Glomerular endothelial cell (primary cell): ENCODE measurements at places on chromosomes 13 and 19. TPM values are rescaled to one million over a fixed set of nuclear protein-coding genes. Genes with fewer than 3 reads are reported as not detected.

The TMEM150B gene
- not detected in 2 replicates for total RNA-seq

The TSC22D1 gene
- total RNA-seq: 61.7 and 79.9 TPM in 2 replicates

The SIAH3 gene
- 0.10 TPM in 1 of 2 replicates, not detected in the other for total RNA-seq

The PCDH20 gene
- total RNA-seq: 0.10 TPM in 1 of 2 replicates, not detected in the other

The NAXD gene
- total RNA-seq: 16.0 and 19.6 TPM in 2 replicates

The KIR3DL2 gene
- not detected in 2 replicates for total RNA-seq

The ZNF780B gene
- total RNA-seq: 7.7 and 11.3 TPM in 2 replicates

The GGN gene
- total RNA-seq: 0.64 and 1.5 TPM in 2 replicates

The FREM2 gene
- total RNA-seq: under 0.01 TPM in 2 replicates

The KLC3 gene
- not detected in 2 replicates for total RNA-seq

The ZNF283 gene
- total RNA-seq: 3.5 and 6.3 TPM in 2 replicates

The FFAR2 gene
- not detected in 2 replicates for total RNA-seq

The ZNF835 gene
- 0.18 and 0.34 TPM in 2 replicates for total RNA-seq

The SIGLEC10 gene
- not detected in 2 replicates for total RNA-seq

The CRX gene
- not detected in 2 replicates for total RNA-seq

The MAP3K10 gene
- total RNA-seq: 12.0 and 21.7 TPM in 2 replicates

The PPP1R13L gene
- total RNA-seq: 16.2 and 44.6 TPM in 2 replicates

The CBY2 gene
- total RNA-seq: not detected in 2 replicates

DNA sequence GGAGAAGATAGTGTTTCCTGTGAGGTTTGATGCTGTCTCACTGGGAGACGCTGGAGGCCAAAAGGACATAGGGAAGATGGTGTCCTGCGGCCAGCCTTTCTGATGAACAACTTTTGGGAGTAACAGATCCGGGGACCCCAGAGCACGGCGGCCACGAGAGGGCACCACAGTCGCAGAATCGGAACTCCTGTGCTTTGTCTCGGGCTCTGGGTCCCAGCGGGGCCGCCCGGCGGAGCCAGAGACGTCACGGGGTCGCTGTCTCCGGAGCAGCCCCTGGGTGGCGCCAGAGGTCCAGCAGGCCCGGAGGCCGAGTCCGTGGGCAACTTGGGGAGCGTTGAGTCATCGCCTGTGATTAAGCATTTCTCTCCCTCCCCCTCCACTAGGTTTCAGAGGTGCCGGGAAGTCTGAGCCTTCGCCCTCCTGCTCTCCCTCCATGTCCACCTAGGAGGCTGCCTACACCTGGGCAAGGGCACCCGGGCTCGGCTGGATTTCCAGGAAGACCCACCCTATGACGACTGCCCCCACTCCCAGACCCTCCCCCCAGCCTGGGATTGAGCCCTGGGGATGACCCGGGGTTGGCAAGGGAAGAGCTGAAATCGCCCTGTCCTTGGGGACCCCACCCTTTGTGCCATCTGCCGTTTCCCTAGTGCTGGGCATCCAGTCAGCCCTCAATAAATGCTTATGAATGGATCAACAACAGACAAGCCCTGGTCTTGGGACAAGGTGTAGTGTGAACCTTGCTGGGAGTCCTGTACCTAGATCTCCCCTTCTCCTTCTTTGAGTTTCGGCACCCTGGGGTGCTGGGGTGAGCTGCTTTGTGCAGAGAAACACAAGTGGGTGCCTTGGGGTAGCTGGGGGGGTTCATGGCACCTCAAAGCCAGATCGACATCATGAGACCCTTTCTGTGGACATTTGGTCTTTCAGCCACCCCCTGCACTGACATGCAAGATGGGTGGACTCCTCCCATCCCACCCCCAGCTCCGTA, 3.4 kb downstream of the NANOS3 start:
- peak; percentile 58 for DNase-seq

DNA sequence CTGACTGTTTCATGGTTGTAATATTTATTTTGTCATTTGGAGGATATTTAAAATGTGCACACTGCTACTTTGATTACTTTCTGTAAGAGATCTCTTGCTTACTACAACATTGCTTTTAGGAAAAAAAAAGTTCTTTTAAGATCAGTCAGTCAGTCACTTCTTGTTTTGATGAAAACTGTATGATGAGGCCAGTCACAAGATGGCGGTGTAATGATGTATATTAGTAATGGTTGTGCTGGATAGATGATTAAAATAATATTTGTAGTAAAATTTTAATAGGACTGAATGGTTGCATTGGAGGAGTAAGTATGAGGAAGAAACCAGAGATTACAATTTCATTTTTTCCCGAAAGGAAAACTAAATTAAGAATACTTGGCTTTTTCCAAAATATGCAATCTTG, 2411.1 kb downstream of the PCDH9 start:
- DNase-seq: no peak

DNA sequence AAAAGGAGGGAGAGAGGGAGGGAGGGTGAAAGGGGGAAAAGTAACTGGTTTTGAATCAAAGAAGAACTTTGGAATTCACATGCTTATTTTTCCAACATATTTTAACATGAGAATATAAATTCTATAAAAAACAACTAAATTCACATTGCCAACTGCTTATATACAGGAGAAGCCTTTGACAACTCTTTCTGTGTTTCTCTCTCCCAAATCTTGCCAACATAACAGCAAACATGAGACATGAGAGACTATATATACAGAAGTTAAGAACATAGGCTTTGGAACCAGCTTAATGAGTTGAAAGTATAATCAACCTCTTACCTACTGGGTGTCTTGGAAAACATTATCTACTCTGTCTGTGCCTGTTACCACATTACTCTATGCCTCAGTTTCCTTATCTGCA, 493.3 kb downstream of the RFC3 start:
- no peak for DNase-seq

GRCh38 chr13:66995203-66995611, 234.9 kb downstream of the PCDH9 start:
- DNase-seq: no peak

- no peak for DNase-seq
Measured at GRCh38 chr13:40399756-40400155, 266.7 kb downstream of the FOXO1 start.

- no peak for DNase-seq
Measured at GRCh38 chr19:49407482-49408015, 15.7 kb downstream of the PTH2 start.

GRCh38 chr13:32737679-32738078, 151.4 kb downstream of the PDS5B start:
- no peak for DNase-seq

- DNase-seq: no peak
Measured at GRCh38 chr19:7657131-7657751, 11.6 kb upstream of the RETN start.

GRCh38 chr13:44906713-44907112, 82.6 kb downstream of the NUFIP1 start:
- DNase-seq: no peak

DNA sequence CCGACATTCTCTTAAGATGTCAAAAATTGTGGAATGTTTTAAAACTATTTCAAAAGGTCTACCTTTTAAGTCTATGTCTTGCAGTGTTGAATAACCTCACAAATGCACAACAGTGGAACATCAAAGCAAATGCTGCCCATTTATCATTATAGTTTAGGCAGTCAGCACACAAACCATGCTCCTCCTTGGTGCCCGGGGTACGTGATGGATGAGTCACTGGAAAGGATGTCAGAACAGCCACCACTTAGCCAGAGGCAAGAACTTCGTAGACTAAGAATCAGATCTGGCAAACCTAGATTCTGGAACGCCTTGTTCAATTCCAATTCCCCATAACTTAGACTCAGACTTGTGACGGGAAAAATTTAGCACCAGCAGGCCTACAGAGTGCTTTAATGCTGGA, 343.6 kb downstream of the FGF9 start:
- DNase-seq: no peak

DNA sequence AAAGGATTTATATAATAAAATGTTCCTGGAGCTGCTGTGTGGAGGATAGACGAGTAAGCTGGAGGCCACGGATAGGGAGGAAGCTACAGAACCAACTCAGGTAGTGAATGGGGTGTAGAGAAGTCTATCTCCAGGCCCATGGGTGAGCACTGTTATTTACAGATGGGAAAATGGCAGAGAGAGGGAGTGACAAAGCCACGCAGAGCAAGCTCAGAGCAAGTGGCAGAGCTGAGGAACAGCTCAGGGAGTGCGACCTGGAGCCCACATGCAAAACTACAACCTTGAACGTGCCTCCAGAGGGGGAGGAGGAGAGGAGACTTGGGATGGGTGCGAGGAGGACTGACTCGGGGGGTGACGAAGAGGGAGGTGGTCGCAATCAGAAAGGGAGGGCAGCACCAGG, 13.4 kb upstream of the RSPH6A start:
- DNase-seq: no peak

DNA sequence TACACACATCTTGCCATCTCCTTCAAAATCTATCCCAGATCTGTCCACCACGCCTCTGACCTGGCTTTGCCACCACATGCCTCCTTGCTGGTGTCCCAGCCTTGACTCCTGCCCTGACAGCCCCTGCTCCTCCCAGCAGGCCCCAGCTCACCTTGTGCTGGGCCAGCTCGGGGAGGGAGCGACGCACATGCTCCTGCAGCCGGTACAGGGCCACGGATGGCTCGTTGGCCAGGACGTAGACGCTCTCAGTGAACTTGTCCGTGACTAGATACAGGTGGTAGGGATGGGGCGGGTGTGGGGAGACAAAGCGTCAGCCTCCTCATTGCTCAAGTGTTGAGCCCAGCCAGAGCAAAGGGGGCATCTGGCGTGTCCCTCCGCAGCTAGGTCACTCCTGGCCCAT, 5.2 kb downstream of the BORCS8 start:
- no peak for DNase-seq

GRCh38 chr19:41951686-41952172, 7.4 kb downstream of the RABAC1 start:
- DNase-seq: no peak

GRCh38 chr13:97023117-97023516, 28.8 kb upstream of the OXGR1 start:
- DNase-seq: no peak

- no peak for DNase-seq
Measured at GRCh38 chr19:970695-971094, 13.4 kb upstream of the WDR18 start.

DNA sequence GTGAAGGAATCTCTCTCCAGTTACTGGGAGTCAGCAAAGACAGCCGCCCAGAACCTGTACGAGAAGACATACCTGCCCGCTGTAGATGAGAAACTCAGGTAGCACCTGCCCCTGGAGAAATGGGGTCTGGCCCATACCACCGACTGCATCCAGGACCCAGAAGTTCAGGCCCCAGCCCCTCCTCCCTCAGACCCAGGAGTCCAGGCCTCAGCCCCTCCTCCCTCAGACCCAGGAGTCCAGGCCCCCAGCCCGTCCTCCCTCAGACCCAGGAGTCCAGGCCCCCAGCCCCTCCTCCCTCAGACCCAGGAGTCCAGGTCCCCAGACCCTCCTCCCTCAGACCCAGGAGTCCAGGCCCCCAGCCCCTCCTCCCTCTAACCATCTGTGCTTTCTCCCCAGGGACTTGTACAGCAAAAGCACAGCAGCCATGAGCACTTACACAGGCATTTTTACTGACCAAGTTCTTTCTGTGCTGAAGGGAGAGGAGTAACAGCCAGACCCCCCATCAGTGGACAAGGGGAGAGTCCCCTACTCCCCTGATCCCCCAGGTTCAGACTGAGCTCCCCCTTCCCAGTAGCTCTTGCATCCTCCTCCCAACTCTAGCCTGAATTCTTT, 3.0 kb downstream of the APOC2 start:
- DNase-seq: no peak

- DNase-seq: no peak
Measured at GRCh38 chr13:85729296-85729695, 69.9 kb downstream of the SLITRK6 start.

DNA sequence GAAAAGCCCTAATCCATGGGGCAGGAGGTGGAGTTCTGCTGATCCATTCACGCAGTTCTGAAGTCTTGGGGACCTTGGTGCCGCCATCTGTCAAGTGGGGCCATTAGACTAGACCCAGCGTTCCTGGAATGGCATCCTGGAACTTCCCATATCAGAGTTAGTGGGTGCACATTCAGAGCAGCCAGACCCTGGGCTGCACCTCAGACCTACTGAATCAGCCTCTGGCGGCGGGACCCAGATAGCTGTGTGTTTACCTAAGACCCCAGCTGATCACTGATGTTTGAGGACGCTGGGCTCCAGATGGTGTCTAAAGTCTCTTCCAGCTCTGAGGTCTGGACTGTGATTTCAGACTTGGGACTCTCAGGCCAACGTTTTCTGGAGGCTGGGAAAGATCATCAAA, 12.8 kb downstream of the POP4 start:
- no peak for DNase-seq

GRCh38 chr13:76512721-76513145, 373.5 kb downstream of the KCTD12 start:
- DNase-seq: peak; percentile 99

DNA sequence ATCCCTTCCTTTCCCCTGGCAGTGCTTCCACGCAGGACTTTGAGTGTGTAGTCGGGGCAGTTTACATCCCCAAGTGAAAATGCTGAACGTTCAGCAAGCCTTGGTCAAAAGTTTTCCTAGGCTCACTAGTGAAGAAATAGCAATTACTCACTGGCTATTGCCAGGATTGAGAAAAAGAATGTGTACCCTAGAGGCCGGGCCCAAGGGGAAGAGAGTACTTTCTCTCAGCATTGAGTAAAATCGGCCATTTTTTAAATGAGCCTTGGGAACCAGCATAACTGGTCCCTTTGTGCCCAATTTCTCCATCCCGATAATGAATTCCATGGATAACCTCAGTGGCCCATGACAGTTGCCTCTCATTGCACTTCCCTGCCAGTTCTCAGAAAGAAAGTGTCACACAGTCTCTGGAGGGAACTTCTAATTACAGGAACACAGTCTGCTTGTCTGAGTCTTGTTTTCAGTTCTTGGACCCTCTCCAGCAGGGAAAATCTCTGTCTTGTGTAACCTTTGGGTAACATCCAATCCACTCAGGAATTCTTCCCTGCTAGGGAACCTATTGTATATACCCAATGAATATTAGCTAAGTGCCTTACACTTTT, 7.3 kb upstream of the OR7D2 start:
- no peak for DNase-seq

- no peak for DNase-seq
Measured at GRCh38 chr19:55452749-55453346, 8.6 kb downstream of the ISOC2 start.

DNA sequence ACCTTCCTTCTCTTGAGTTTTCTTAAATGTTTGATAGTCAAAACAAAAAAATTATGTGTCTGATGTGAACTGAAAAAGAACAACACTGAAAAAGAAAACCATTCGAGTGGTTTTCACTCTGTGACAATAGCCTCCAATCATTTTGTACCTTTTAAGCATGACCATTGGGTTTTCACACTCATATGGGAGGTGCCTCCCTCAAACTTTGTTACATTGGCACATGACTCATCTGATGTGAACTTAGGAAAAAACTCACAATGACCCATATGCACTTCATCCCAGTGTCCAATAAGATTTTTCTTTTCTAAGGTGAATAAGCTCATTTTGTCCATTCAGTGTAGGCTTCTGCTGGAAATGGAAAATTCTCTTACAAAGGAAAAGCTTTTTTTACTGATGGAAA, 66.6 kb upstream of the XPO4 start:
- DNase-seq: peak; percentile 7

DNA sequence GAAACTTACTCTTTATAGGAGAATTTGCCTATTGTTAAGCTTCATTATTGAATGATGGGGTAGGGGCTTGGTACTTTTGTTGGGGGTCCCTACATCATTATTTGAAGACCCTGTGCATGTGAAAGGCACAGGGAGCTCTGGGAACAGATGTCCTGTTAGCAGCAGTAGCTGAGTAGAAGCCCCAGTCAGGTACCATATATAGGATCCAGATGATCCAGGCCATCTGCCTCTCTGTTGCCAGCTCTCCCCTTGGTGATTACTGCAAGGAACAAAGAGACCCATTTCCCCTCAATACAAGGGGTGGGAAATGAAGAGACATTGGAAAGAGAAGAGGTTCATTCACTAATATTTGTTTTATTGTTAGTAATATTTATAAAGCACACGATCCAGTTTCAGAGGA, 4.4 kb upstream of the MTMR6 start:
- DNase-seq: no peak

- DNase-seq: no peak
Measured at GRCh38 chr19:33405254-33405552, 31.7 kb downstream of the CEBPG start.
